ENCODE measurements at places on chromosomes 1 and 21. TPM values are rescaled to one million over a fixed set of nuclear protein-coding genes. Genes with fewer than 3 reads are reported as not detected.

Gene NVL
- 81.5 TPM for total RNA-seq

DNA sequence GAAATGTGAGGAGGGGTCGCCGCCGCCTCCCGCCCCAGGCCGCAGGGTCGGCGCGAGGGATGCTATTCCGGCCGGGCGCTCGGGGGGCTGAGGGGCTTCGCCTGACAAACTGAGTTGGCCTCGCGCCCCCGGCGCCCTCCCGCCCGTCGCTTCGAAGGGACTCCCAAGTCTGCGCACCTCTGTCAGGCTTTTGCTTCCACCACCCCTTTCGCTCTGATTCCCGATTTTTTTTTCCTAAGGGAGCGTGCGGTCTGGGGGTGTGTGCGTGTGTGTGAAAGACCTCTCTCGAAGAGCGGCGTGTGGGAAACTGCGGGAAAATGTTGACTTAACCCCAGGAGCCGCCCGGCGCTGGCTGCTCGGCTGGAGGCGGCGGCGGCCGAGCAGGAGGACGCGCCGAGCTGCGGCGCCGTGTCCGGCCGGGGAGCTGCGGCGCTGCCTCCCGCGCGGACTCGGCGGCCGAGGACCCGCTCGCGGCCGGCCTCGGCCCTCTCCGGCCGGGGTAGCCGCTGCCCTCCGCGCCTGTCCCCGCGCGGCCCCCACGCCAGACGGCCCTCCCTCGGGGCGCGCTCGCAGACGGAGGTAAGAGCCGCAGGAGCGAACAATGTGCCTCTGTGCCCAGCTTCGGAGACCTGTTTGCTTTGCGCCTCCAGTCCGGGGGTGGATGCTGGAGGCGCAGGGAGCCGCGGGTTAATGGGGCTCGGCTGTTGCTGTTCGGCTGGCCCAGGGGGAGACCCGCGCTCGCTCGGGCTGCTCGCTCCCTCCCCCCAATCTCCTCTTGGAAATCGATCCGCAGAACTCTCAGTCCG lies 1.1 kb downstream of the ADGRL2 start:
- H3K4me3 ChIP-seq, result peak overlapping the region; percentile 98
- DNase-seq, result peak; percentile 59
- peak overlapping the region; percentile 69 for H3K27ac ChIP-seq
- peaks cover 41% of the 10 kb centered on the region for H3K27me3 ChIP-seq
- no peaks in the 10 kb centered on the region for H3K36me3 ChIP-seq

- peaks cover 10% of the 10 kb centered on the region for H3K4me1 ChIP-seq
- H3K4me3 ChIP-seq, result peak overlapping the region; percentile 69
- DNase-seq, result peak; percentile 83
- H3K27me3 ChIP-seq, result no peaks in the 10 kb centered on the region
- H3K27ac ChIP-seq, result peak overlapping the region; percentile 74
Observed at GRCh38 chr1:221035662-221036153, 156.5 kb downstream of the HLX start.

Gene CHRM3
- total RNA-seq, result 0.56 TPM

DNA sequence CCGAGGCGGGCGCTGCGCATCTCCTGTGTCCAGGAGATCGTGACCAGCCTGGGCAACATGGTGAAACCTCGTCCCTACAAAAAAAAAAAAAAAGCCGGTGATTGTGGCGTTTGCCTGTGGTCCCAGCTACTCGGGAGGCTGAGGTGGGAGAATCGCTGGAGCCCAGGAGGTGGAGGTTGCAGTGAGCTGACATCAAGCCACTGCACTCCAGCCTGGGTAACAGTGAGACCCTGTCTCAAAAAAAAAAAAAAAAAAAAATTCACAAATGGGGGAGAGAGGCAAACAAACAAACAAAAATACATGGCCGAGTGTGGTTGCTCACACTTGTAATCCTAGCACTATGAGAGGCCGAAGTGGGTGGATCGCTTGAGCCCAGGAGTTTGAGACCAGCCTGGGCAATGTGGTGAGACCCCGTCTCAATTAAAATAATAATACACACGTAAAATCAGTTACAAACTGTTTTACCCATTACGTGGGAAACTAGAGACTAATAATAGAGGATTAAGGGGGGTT lies 758 bp downstream of the TATDN3 start:
- peak overlapping the region; percentile 90 for H3K27ac ChIP-seq
- H3K4me3 ChIP-seq, result peak overlapping the region; percentile 83

GRCh38 chr1:243727503-243728203 lies 122.4 kb downstream of the AKT3 start:
- no peaks in the 10 kb centered on the region for H3K27me3 ChIP-seq
- no peaks in the 10 kb centered on the region for H3K4me1 ChIP-seq
- no peaks in the 10 kb centered on the region for H3K36me3 ChIP-seq
- H3K4me3 ChIP-seq, result no peak overlapping the region
- no peak for DNase-seq

Gene PCSK9
- not detected for total RNA-seq

- no peak overlapping the region for H3K4me3 ChIP-seq
- no peaks in the 10 kb centered on the region for H3K4me1 ChIP-seq
- H3K27me3 ChIP-seq, result no peaks in the 10 kb centered on the region
- no peak overlapping the region for H3K27ac ChIP-seq
- no peaks in the 10 kb centered on the region for H3K36me3 ChIP-seq
- no peak for DNase-seq
Observed at GRCh38 chr1:196382383-196382782, 225.9 kb downstream of the KCNT2 start.

DNA sequence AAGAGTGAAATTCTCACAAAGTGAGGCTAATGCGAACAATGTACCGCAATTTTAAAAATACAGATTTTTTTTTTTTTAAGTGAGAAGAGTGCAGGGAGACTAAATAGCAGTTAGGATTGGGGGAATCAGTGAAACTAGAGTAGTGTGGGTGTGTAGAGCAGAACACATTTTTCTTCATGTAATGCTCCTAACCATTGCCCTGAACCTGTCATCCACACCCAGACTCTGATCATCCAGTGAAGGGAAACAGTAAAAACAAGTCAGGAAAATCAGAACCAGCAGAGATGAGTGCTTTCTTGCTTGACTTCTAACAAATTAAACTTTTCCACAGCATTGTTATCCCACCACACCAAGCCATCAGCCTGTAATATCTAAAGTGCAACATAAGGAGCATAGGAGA lies 9.1 kb downstream of the CADM3 start:
- H3K4me3 ChIP-seq, result no peak overlapping the region
- H3K4me1 ChIP-seq, result peaks cover 23% of the 10 kb centered on the region
- H3K27me3 ChIP-seq, result peaks cover 46% of the 10 kb centered on the region
- H3K36me3 ChIP-seq, result peaks cover 85% of the 10 kb centered on the region

GRCh38 chr1:235329139-235329902 lies 951 bp downstream of the GGPS1 start:
- H3K4me3 ChIP-seq, result no peak overlapping the region
- H3K36me3 ChIP-seq, result peaks cover 21% of the 10 kb centered on the region
- peaks cover 23% of the 10 kb centered on the region for H3K4me1 ChIP-seq
- no peaks in the 10 kb centered on the region for H3K27me3 ChIP-seq
- peak; percentile 73 for DNase-seq

Gene AQP10
- total RNA-seq, result not detected

DNA sequence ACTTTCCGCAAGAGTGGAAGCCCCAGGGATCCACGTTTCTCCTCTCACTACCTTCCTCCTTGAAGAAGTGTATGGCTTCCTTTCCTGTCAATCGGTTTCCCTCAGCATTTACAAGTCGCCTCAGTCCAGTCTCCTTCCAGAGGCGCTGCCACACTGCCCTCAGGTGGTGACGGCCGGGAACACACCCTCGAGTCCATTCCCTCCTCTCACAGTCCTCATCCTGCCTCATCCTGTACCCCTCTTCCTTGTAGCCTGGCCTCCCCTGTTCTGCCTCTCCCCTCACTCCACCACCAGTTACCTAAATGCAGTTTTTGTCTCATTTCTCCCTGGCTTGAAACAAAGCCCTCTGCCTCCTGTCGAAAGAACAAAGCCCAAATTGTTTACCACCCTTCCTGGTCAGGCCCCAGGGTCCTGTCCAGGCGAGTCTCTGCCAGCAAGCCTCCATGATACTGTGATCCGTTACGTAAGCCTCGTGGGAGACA lies 23.2 kb upstream of the LSM10 start:
- H3K4me1 ChIP-seq, result peaks cover 12% of the 10 kb centered on the region
- no peaks in the 10 kb centered on the region for H3K27me3 ChIP-seq
- peak; percentile 83 for DNase-seq
- H3K27ac ChIP-seq, result peak overlapping the region; percentile 76
- peaks cover 7% of the 10 kb centered on the region for H3K36me3 ChIP-seq
- H3K4me3 ChIP-seq, result no peak overlapping the region

DNA sequence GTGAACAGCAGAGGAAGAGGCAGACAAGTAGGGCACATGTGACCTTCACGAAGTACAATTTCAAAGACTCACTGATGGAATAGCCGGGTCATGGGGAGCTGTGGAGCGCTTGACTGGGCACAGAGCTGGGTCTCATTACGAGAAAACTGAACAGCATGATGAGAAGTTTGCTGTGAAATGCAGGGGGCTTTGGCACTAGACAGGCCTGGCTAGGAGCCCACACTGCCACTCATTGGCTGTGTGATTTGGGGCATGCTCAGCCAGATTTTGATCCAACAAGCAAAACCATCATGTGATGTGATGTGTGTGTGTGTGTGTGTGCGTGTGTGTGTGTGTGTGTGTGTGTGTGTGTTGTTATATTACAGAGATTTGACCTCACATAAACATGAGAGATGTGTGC lies 4.9 kb upstream of the IFNGR2 start:
- peaks cover 31% of the 10 kb centered on the region for H3K4me1 ChIP-seq
- DNase-seq, result no peak
- H3K27ac ChIP-seq, result no peak overlapping the region
- H3K36me3 ChIP-seq, result no peaks in the 10 kb centered on the region
- no peak overlapping the region for H3K4me3 ChIP-seq

DNA sequence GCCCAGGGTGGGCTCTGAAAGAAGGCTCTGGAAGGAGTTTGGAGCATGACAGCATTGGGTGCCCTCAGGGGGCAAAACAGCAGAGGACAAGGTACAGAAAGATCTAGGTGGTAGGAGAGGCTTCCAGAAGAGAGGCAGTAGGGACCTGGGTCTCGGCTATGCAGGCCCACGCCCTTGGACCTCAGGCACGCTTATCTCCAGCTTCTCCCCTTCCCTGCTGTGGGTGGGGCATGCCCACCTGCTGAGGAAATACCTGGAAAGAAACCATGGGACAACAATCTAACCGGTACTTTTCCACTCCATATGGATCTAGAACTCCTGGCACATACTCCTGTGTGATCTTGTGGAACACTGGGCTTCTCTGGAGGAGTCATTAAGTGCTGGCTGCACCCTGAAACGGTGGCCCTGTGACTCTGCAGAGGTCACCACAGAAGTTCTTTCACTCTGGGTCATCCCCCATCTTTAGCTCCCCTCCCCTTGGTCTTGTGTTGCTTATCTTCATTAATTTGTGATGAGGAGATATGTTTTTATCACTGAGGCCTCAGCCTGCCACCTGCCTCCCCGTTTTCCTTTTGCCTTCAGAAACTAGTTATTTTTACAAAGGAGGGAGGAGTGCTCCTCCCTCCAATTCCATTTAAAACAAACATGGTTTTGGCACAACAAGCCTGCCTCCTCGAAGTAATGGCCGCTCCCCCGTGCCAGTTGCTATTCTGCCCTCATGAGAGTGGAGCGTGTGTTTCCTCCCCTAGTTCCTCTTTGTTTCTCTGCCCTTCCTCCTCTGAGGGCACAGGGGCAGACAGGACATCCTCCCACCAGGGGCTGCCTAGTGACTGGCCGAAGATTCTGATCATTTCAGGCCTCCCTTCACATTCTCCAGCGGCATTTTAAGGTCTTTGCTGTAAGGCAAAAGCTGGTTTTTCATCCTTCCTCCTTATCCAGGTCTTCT lies 78.0 kb upstream of the ATP5PO start:
- H3K27ac ChIP-seq, result no peak overlapping the region
- no peak overlapping the region for H3K4me3 ChIP-seq
- H3K36me3 ChIP-seq, result peaks cover 4% of the 10 kb centered on the region
- H3K27me3 ChIP-seq, result peaks cover 11% of the 10 kb centered on the region
- DNase-seq, result no peak

DNA sequence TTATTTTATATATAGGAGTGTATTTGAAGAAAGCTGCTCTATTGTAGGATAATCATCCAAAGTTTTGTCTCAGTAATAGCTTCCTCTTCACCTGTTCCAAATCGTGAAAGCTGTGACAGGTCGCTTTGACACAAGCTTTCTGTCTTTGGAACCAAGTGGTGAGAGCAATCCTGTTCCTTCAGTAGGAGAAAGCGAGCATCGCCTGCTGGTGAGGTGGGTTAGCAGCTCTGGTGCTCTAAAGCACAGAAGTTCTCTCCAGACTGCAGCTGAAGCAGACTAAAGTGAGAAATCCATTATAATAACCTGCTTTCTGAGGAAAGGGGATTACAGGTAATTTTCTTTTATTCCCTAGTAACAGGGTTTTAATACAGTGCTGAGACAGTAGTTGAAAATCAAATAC lies 803.8 kb downstream of the ADGRL2 start:
- DNase-seq, result no peak
- H3K27ac ChIP-seq, result no peak overlapping the region
- no peaks in the 10 kb centered on the region for H3K4me1 ChIP-seq
- peaks cover 5% of the 10 kb centered on the region for H3K36me3 ChIP-seq

- no peak overlapping the region for H3K4me3 ChIP-seq
- peak; percentile 56 for DNase-seq
- H3K36me3 ChIP-seq, result peaks cover 9% of the 10 kb centered on the region
- no peaks in the 10 kb centered on the region for H3K27me3 ChIP-seq
- peak overlapping the region; percentile 20 for H3K27ac ChIP-seq
Observed at GRCh38 chr1:66624412-66625060, 90.6 kb downstream of the SGIP1 start.
